Osteocyte (in vitro differentiated cells): ENCODE measurements at places on chromosomes 13 and 19.
A peak's percentile ranks its signal among the peaks of the same experiment; 100 is the strongest.

DNA sequence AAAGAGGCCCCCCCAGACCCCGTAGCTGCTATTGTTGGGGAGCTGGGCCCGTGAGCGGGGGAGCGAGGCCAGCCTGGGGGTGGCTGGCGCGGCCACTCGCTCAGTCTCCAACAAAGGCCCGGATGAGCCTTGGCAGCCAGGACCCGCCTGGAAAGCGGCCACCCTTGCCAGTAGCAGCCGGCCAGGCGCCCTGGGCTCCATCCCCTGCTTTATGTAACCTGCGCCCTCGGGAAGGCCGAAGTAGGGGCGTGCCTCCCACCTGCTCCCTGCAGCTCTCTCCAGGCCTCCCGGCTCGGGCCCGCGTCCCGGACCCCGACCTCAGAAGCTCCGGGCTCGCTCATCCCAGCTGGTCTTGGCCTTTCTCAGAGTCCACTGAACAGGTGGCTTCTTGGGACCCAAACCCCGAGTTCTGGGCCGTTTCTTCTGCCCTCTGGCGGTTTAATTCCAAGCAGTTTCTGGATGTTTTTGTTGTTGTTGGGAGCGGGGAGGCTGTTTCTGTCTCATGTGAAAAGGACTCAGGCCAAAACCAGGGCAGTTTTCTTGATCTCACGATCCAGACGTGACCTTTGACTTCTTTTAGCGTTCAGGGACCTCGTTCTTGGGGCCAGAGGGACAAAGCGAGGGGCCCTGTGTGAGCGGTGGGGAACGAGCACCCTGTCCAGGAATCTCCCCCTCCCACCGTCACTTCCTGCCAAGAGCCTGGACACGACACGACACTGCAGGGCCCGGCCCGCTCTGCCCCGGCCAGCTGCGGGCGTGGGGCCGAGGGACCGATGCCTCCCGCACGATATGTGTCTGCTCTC is 1.2 kb downstream of the CDC34 start:
- H3K27me3 ChIP-seq, result no peaks in the 10 kb centered on the region
- DNase-seq, result no peak
- peaks cover 22% of the 10 kb centered on the region for H3K4me1 ChIP-seq
- peak overlapping the region; percentile 88 for H3K4me3 ChIP-seq
- no peaks in the 10 kb centered on the region for H3K36me3 ChIP-seq

- peaks cover 7% of the 10 kb centered on the region for H3K4me1 ChIP-seq
- no peak overlapping the region for H3K4me3 ChIP-seq
- no peak overlapping the region for H3K27ac ChIP-seq
- H3K27me3 ChIP-seq, result no peaks in the 10 kb centered on the region
- peaks cover 10% of the 10 kb centered on the region for H3K36me3 ChIP-seq
Measured at GRCh38 chr19:6213696-6214641, 65.8 kb downstream of the MLLT1 start.

- no peak overlapping the region for H3K27ac ChIP-seq
- no peaks in the 10 kb centered on the region for H3K36me3 ChIP-seq
- DNase-seq, result no peak
Measured at GRCh38 chr13:45068036-45069001, 52.0 kb upstream of the GTF2F2 start.

- peak overlapping the region; percentile 98 for H3K27ac ChIP-seq
- no peaks in the 10 kb centered on the region for H3K27me3 ChIP-seq
- H3K4me1 ChIP-seq, result peaks cover 35% of the 10 kb centered on the region
Measured at GRCh38 chr13:51453207-51453958, 547 bp upstream of the INTS6 start.

DNA sequence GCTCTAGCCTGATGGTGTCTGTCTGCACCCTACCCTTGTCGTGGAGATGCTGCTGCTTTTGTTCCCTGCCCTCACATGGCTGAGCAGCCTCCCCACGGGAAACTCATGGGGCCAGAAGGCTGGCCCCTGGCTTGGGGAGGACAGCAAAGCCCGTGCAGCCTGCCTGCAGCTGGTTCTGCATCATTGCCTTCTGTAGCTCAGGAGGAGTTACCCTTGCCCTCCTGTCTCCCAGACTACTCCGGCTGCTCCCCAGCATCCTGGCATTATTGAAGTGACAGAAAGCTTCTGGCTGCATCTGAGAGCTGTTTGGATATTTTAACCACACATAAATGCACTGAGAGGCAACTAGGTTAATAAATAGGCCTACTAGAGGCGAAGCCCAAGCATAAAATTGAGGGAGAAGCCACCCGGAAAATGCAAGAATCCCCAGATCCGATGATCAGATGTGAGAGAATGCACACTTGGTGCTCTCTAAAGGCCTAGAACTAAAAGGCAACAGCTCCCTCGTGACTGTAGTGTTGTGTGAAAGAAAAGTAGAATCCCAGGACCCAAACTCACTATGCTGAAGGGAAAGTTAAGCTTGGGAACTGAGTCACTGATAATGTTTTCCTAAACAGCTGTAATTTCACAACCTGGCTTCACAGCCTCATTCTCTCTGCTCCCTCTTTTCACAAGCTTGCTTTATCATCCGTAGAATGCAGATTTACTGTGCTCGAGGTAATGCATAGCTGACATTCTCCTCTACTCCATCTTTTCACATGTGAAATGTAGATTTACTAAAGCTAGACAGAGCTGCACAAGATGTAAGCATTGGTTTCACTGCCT is 110.8 kb downstream of the TNFRSF19 start:
- H3K27ac ChIP-seq, result no peak overlapping the region
- no peak overlapping the region for H3K4me3 ChIP-seq
- DNase-seq, result no peak
- H3K27me3 ChIP-seq, result no peaks in the 10 kb centered on the region
